ENCODE measurements at places on chromosomes 12 and 14.

GRCh38 chr12:66203820-66204219 is 14.8 kb downstream of the IRAK3 start:
- DNase-seq: no peak

DNA sequence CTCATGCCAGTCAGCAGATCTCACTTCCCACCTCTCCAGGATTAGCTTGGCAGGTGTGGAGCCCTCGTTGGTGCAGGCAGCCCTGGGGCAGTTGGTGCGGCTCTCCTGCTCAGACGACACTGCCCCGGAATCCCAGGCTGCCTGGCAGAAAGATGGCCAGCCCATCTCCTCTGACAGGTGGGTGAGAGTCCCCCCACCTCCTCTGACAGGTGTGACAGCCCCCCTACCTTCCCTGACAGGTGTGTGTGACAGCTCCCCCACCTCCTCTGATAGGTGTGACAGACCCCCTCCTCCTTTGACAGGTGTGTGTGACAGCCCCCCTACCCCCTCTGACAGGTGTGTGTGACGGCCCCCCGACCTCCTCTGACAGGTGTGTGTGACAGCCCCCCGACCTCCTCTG is 26.3 kb downstream of the PAPLN start:
- DNase-seq: no peak

GRCh38 chr12:82695531-82695930 is 8.8 kb downstream of the TMTC2 start:
- DNase-seq: no peak

GRCh38 chr14:93019970-93020369 is 95.8 kb downstream of the ITPK1 start:
- DNase-seq: no peak

- DNase-seq: no peak
Measured at GRCh38 chr14:37708481-37708880, 113.1 kb downstream of the TTC6 start.
